ENCODE measurements at places on chromosomes 4 and X. TPM values are rescaled to one million over a fixed set of nuclear protein-coding genes. Genes with fewer than 3 reads are reported as not detected.

The XKRX gene
- total RNA-seq, result not detected

The FHIP1A gene
- not detected for total RNA-seq

The ARX gene
- not detected for total RNA-seq

The ZXDA gene
- total RNA-seq, result 3.2 TPM

The NDST3 gene
- total RNA-seq, result not detected

The AREG gene
- total RNA-seq, result not detected

The CD99 gene
- total RNA-seq, result 228 TPM

The RAB40A gene
- total RNA-seq, result 0.10 TPM

The CLIC2 gene
- 0.27 TPM for total RNA-seq

The NAP1L2 gene
- total RNA-seq, result 1.4 TPM

The MXRA5 gene
- total RNA-seq, result not detected

The ANK2 gene
- total RNA-seq, result 0.55 TPM

The TNMD gene
- total RNA-seq, result not detected

The FOXP3 gene
- total RNA-seq, result 13.0 TPM

The TLL1 gene
- not detected for total RNA-seq

The JAKMIP1 gene
- 12.4 TPM for total RNA-seq

The RRH gene
- total RNA-seq, result 0.27 TPM
